ENCODE measurements at places on chromosomes 7 and 10.

DNA sequence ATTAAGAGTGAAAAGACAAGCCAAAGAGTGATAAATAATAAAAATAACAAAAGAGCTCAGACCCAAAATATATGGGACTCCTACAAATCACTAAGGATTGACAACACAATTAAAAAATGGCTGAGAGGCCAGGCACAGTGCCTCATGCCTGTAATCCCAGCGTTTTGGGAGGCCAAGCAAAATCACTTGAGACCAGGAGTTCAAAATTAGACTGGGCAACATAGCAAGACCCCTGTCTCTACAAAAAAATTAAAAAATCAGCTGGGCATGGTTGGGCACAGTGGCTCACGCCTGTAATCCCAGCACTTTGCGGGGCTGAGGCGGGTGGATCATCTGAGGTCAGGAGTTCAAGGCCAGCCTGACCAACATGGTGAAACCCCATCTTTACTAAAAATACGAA is 137.3 kb downstream of the IDE start:
- no peak for DNase-seq

GRCh38 chr10:46057038-46057437 is 11.0 kb upstream of the MSMB start:
- DNase-seq, result no peak

- no peak for DNase-seq
Measured at GRCh38 chr10:112362833-112363232, 11.1 kb upstream of the ACSL5 start.

DNA sequence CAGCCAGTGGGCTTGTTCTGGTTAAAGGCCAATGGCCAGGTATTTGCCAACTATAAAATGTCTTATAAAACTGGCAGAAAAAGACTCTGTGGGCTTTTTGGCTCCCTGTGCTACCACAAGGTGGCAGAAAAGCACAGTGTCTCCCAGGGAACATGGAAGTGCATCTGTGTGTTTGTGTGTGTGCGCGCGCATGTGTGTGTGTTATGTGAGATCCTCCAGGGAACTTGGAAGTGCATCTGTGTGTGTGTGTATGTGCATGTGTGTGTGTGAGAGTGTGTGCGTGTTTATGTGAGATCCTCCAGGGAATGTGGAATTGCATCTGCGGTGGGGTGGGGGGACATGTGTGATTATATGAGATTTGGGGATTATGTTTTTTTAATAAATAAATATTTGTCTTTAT is 30.2 kb upstream of the ABI1 start:
- DNase-seq, result peak; percentile 5

GRCh38 chr10:96612055-96612830 is 25.4 kb upstream of the TM9SF3 start:
- no peak for DNase-seq

DNA sequence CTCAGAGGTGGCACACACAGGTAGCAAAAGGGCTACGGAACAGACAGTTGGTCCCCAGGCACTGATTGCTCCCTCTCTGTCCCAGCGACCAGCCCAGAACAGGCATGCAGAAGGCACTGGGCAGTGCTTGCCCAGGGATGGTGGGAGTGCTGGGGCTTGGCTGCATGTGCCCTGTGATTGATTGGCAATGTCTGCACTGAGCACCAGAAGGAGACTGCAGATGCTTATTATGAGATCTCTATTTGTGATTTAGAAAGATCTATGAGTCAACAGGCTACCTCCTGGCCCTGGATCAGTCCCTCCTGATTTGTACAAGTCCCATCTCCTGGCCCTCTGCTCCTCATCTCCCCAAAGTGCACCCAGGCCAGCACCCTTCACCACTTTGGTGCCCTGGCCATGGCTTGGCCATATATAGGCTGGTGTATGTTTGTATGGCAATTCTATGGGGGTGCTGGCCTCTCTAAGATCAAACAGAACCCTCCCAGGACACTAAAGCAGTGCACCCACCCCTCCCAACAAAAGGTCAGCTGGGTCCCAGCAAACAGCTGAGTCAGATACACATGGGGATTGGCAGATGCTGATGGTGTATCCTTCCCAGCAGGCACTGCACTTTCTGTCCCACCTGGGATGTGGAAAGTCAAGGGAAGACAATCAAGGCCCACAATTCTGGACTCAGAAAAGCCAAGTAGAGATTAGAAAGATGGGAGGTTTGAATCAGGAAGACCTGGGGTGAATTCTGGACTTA is 30.9 kb downstream of the CAMK2B start:
- DNase-seq, result no peak

GRCh38 chr10:33215154-33215553 is 119.3 kb downstream of the NRP1 start:
- no peak for DNase-seq

DNA sequence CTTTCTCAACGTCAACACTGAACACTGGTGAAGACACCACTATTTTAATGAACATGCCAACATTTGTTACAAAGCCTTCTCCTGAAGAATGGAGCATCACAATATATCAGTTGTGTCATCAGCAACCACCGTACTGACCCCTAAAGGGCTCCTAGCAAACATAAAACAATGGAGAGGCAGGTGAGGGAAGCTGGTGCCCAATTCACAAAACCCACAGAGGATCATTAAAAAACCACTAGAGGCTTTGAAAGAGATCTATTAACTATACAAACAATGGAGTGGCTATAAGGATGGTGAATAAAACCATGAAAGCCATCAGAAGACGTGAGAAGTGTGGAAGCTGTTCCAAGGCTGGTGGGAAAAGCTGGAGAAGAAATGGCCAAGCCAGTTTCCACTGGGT is 150.8 kb downstream of the FAM107B start:
- DNase-seq, result no peak

DNA sequence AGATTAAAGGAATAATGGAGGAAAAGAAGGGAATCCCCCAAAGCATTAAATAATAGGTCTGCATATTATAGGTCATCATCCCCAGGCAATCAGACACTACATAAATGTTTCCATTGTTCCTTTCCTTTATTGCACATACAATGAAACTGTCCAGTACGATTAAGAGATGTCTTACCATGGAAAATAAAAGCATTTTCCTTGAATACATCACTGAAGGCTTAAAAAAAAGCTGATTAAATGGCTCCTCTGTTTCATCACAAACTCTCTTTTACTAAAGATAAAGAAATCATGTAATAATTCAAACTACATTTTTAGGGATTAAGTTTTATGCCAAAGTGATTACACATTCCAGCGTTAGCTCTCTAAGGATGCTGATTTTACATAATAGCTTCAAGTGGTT is 316.0 kb downstream of the AGMO start:
- DNase-seq, result no peak

GRCh38 chr7:156832195-156832877 is 60.6 kb downstream of the LMBR1 start:
- no peak for DNase-seq
